AG10803 (cell line): ENCODE measurements at places on chromosomes 16 and 17.

DNA sequence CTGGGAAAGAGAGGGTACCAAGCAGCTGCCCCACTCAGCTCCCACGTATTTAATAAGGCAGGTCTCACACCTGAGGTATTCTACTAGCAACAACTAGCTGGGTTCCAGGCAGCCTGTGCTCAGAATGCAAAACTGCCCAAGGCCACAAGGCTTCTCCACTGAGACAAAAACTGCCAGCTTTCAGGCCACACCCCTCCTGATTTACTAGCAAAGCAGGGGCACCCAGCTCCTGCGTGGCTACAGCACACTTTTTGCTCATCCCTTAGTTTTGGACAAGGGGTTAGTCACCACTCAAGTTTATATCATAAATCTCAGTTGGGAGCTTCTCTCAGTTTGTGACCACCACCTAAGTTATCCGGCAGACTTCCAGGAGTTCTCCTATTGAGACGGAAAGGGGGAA lies 494.6 kb downstream of the CDH11 start:
- no peak for DNase-seq

GRCh38 chr16:70737377-70738082 lies 51.7 kb upstream of the MTSS2 start:
- peak; percentile 99 for DNase-seq

- no peak for DNase-seq
Observed at GRCh38 chr17:40264458-40265185, 23.1 kb upstream of the CDC6 start.

GRCh38 chr16:75584108-75584507 lies 17.9 kb downstream of the GABARAPL2 start:
- no peak for DNase-seq

DNA sequence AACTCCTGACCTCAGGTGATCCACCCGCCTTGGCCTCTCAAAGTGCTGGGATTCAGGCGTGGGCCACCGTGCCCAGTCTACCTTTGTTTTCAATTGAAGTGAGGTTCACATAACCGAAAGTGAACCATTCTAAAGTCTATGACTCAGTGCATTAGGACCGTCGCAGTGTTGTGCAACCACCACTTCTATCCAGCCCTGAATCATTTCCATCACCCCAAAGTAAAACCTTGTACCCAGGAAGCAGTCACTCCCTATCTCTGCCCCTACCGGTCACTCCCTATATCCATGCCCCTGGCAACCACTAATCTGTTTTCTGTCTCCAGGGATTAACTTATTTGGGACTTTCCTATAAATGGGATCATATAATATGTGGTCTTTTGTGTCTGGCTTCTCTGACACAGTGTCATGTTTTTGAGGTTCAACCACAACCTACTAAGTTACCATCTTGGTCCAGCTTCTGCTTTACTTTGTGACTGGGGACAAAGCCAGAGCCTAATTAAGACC lies 28.3 kb upstream of the CDC42EP4 start:
- peak; percentile 94 for DNase-seq

DNA sequence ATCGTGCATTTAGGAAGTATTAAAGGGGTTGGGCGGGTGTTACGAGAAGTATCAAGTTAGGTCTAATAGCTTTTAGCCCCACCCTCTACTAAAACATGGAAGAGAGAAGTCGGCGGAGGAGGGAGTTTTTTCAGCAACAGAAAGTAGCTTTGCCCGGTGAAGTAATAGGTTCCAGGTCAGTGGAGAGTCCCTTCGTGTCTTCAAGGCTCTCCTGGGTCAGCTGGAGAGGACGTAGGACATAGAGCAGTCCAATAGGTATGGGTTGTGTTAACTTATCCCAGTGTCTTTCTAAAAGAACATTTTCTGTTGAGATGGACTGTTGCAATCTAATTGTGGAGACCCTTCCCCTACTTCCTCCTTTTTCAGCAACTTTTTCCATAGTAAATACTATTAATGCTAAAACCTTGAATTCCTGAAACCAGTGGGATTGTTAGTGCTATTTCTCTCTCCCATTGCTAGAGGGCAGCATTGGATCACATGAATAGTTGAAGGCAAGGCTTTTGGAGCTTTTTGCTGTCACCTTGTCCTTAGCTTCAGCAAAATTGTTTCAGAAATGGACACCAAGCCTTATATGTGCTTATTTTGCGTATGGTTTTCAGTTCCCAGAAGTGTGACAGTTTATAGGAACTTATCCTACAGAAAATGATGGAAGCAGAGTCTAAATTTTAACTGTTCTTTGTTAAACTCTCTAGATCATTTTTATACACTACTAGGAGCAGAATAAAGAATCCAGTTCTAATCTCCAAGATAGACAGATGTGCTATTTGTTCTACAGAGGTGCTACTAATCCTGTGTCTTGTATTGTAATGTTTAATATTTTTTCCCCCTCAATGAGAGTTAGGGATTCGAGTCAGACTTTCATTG lies 38.4 kb downstream of the UTP18 start:
- DNase-seq = peak; percentile 56

DNA sequence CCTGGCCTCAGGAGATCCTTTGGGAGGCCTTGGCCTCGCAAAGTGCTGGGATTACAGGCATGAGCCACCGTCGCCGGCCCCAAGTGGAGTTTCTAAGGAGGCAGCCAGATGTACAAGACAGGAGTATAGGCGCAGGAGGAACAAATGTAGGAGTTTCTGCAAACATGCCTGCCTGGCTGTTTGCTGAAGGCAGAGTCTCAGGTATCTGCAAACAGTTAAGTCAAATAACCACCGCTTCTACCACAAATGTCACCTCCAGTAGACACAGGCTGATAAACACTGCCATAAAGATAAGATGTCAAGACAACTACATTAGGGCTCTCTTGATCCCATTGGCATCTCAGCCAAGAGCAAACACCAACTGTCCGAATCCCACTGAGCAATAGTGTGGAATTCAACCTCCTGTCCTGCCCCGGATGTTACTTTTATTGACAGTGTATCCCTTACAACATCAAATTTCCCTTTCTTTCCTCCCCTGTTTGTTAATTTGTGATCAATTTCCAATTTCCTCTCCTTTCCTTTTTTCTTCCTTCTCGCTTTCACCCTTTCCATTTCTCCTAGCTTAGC lies 5.6 kb upstream of the COG1 start:
- DNase-seq = no peak

DNA sequence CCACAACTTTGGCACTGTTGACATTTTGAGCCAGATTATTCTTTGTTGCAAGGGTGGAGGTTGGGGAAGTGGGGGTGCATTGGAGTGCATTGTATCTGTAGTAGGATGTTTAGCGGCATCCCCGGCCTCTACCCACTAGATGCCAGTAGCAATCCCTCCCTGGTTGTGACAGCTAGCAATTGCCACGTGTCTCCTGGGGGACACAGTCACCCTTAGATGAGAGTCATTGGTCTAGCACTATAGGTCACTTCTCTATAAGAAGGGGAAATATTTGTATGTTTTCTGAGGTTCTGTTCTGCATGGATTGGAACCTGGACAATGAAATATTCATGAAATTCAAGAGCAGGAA lies 32.4 kb downstream of the MSI2 start:
- no peak for DNase-seq

GRCh38 chr17:31211352-31212012 lies 85.6 kb downstream of the OMG start:
- no peak for DNase-seq

GRCh38 chr16:79485020-79485419 lies 115.5 kb downstream of the MAF start:
- DNase-seq = no peak

DNA sequence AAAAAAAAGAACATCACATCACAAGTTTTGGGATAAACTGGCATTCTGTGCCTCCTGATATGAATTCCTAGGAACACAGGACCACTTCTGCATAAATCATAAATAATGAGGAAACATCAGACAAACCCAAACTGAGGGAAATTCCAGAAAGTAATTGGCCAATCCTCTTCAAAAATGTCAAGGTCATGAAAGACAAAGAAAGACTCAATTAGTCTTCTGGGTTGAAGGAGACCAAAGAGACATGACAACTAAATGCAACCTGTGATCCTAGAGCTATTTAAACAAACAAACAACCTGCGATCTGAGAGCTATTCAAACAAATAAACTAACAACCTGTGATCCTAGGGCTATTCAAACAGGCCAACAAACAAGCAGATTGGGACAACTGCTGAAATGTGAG lies 144.3 kb downstream of the VPS53 start:
- no peak for DNase-seq

- DNase-seq = no peak
Observed at GRCh38 chr17:3988297-3989040, 24.2 kb upstream of the ATP2A3 start.

- no peak for DNase-seq
Observed at GRCh38 chr17:79620207-79621038, 9.6 kb upstream of the RBFOX3 start.
